Endothelial cell of coronary artery (primary cell): ENCODE measurements at places on chromosomes 2 and 18. TPM values are rescaled to one million over a fixed set of nuclear protein-coding genes. Genes with fewer than 3 reads are reported as not detected.

The ERICH2 gene
- not detected in 2 replicates for total RNA-seq

The MDH1B gene
- 0.28 and 0.72 TPM in 2 replicates for total RNA-seq

The AMER3 gene
- not detected in 2 replicates for total RNA-seq

The PLGLB1 gene
- total RNA-seq = 0.18 and 0.75 TPM in 2 replicates

The INHA gene
- total RNA-seq = 0.09 and 0.19 TPM in 2 replicates

The MC4R gene
- total RNA-seq = not detected in 2 replicates

The ANKRD30BL gene
- total RNA-seq = not detected in 2 replicates

The RBKS gene
- total RNA-seq = 0.99 and 1.0 TPM in 2 replicates

The OR6B2 gene
- not detected in 2 replicates for total RNA-seq

The VAMP5 gene
- total RNA-seq = 77.6 and 88.9 TPM in 2 replicates

The AFF3 gene
- 0.27 TPM in 1 of 2 replicates, not detected in the other for total RNA-seq

The USP37 gene
- 7.7 and 10.4 TPM in 2 replicates for total RNA-seq

The RASGRP3 gene
- total RNA-seq = 8.4 and 26.6 TPM in 2 replicates

The ZBTB7C gene
- total RNA-seq = not detected in 2 replicates

The HOXD1 gene
- total RNA-seq = 1.8 and 2.3 TPM in 2 replicates

The CNTNAP5 gene
- 0.09 TPM in 1 of 2 replicates, not detected in the other for total RNA-seq

The TXNDC2 gene
- under 0.01 TPM in 1 of 2 replicates, not detected in the other for total RNA-seq

The EN1 gene
- total RNA-seq = not detected in 2 replicates

The GPD2 gene
- total RNA-seq = 43.0 and 46.2 TPM in 2 replicates

The PCARE gene
- under 0.01 TPM in 1 of 2 replicates, not detected in the other for total RNA-seq

The CLEC4F gene
- under 0.01 TPM in 1 of 2 replicates, not detected in the other for total RNA-seq

The PRLH gene
- not detected in 2 replicates for total RNA-seq

The FHOD3 gene
- total RNA-seq = 0.94 and 4.0 TPM in 2 replicates

The LAMA1 gene
- total RNA-seq = 0.09 and 0.75 TPM in 2 replicates

The C2orf80 gene
- total RNA-seq = not detected in 2 replicates

The FAM228A gene
- 0.09 and 0.28 TPM in 2 replicates for total RNA-seq

The FAHD2A gene
- total RNA-seq = 32.8 and 34.1 TPM in 2 replicates

The TMEM200C gene
- under 0.01 TPM in 2 replicates for total RNA-seq

The GPR45 gene
- total RNA-seq = not detected in 2 replicates

The GBX2 gene
- 3.3 and 4.5 TPM in 2 replicates for total RNA-seq

The CYTIP gene
- total RNA-seq = not detected in 2 replicates

The EIF2AK3 gene
- 17.5 and 27.0 TPM in 2 replicates for total RNA-seq

The COX7A2L gene
- total RNA-seq = 147 and 155 TPM in 2 replicates

The FSHR gene
- not detected in 2 replicates for total RNA-seq

The CERKL gene
- total RNA-seq = not detected in 2 replicates

The SLC11A1 gene
- under 0.01 and 0.19 TPM in 2 replicates for total RNA-seq

The ESPNL gene
- total RNA-seq = 0.09 TPM in 1 of 2 replicates, not detected in the other

The CFAP65 gene
- total RNA-seq = under 0.01 TPM in 1 of 2 replicates, not detected in the other

The DCC gene
- total RNA-seq = under 0.01 TPM in 1 of 2 replicates, not detected in the other

The SCN3A gene
- total RNA-seq = 0.09 TPM in 1 of 2 replicates, not detected in the other

The FEZ2 gene
- 69.2 and 112 TPM in 2 replicates for total RNA-seq

The WNT10A gene
- total RNA-seq = not detected in 2 replicates

The SMYD5 gene
- total RNA-seq = 14.6 and 16.5 TPM in 2 replicates

The DAPL1 gene
- total RNA-seq = not detected in 2 replicates

The LGALSL gene
- total RNA-seq = 3.1 and 4.2 TPM in 2 replicates

The SP140 gene
- 0.28 TPM in 1 of 2 replicates, not detected in the other for total RNA-seq

The CXXC1 gene
- 45.2 and 52.8 TPM in 2 replicates for total RNA-seq

The SLC4A1AP gene
- 25.8 and 26.7 TPM in 2 replicates for total RNA-seq

The HDLBP gene
- 856 and 1,073 TPM in 2 replicates for total RNA-seq

The MYO7B gene
- total RNA-seq = 0.09 and 0.47 TPM in 2 replicates

The PXDN gene
- 197 and 313 TPM in 2 replicates for total RNA-seq

The SERPINB8 gene
- 18.7 and 27.1 TPM in 2 replicates for total RNA-seq

The SANBR gene
- 16.8 and 21.8 TPM in 2 replicates for total RNA-seq

The SERPINB12 gene
- not detected in 2 replicates for total RNA-seq
